ENCODE measurements at places on chromosomes 6 and 20.

GRCh38 chr6:16183187-16183664 is 54.3 kb downstream of the MYLIP start:
- no peak for DNase-seq

DNA sequence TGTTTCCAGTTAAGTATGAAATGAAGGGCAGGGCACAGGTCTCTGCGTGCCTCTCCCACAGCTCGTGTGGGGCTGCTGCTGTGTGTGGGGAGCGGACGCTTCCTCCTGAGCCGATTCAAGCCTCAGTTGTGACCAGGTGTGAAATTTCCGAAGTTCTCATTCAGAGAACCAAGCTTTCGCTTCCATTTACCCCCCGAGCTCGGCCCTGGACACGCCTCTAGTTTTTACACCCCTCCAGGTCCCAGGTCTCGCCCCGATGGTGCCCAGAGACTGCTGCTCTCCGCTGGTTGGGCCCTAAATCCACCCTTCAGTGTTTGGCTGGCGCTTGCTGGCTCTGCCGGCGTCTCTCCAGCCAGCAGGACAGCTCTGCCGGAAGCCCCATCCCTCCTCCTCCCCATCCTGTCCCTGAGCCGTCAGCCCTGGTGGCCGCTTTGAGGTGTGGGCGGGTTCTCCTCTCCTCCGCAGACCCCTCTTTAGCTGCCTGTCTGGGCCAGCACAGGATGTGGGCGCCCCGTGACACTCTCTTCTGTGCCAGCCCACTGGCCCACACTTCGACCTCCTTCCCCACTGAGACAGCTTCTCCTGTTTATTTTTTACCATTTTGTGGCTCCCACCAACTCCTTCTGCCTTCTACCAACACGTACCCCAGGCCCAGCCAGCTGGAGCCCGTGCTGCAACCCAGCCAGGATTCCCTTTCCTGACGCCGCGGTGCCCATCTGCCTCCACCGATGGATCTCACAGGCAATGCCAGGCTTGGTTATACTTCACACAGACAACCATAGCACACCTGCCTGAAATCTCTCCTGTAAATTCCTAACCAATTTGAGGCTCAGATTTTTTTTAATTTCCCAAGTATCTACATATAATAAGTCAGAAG is 142.8 kb downstream of the DLL1 start:
- no peak for DNase-seq

DNA sequence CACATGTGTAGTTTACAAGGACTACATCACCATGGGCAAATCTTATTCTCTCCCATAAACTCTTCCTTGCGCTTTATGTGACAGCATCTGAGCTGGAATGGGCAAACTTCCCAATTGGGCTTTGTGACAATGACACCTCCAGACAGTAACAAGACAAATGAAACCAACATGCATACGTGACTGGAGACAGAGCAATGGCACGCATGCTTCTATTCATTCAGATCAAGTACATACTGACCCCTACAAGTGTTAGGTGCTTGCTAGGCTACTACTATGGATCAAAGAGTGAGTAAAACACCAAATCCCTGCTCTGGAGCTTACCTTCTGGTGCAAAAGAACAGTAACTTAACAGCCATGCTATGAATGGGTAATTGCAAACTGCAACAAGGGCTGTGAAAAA is 394.9 kb downstream of the BTBD9 start:
- DNase-seq = no peak

DNA sequence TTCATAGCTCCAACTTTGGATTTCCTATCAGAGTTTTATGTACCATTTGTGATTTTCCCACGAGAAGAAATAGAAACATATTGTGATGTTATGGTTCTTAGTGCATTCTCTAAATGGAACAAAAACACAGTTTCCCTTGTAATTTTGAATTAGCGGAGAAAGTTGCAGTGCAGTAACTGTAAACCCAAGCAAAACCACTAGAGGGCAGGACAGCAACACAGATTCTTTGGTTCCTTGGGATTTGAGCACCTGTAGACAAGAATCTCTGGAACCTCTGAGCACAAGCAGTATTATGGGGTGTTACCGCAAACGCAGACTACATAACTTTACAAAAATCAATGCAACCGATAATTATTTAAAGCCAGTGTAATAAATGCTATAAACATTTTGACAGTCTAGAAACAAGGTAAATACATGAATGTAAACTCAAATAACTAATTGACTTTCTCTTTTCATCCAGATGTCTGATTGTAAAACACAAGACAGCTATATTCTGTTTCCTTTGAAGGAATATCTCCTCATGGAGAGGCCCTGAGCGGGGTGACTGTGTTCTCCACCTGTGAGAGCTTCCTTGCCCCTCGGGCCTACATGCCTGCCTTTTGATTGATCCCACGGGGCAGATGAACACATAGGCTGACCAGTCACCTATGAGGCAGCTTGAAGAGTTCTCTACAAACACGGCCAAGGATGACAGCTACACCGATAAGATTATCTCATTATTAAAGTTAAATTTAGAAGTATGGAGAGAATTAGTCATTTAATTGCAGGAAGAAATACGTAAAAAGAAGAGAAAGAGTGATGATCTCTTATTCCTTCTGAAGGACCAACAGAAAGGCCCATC is 67.5 kb upstream of the COL21A1 start:
- DNase-seq = no peak

- no peak for DNase-seq
These were observed at the start of gene SOX4 for GRCh38 chr6:21593412-21593926. Gene SOX4 (plus strand): TSS chr6:21593751. CDS start chr6:21594535, 784 bp downstream.

- no peak for DNase-seq
These were observed 31.9 kb downstream of the WDR27 start for GRCh38 chr6:169669889-169670288.

DNA sequence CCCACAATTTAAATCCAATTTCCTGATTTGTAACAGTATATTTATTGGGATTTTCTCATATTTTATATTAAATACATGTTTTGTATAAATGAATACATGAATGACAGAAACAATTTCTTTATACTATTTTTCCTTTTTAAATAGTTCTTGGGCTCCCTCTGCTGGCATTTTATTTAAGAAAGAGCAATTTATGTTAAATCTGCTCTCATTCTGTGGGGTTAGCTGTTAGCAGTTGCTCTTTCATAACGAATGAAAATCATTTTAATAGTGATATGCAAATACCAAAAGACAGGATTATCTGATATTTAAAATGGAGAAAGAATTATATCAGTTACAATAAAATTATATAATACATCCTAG is 118.3 kb downstream of the RALGAPA2 start:
- DNase-seq = no peak

DNA sequence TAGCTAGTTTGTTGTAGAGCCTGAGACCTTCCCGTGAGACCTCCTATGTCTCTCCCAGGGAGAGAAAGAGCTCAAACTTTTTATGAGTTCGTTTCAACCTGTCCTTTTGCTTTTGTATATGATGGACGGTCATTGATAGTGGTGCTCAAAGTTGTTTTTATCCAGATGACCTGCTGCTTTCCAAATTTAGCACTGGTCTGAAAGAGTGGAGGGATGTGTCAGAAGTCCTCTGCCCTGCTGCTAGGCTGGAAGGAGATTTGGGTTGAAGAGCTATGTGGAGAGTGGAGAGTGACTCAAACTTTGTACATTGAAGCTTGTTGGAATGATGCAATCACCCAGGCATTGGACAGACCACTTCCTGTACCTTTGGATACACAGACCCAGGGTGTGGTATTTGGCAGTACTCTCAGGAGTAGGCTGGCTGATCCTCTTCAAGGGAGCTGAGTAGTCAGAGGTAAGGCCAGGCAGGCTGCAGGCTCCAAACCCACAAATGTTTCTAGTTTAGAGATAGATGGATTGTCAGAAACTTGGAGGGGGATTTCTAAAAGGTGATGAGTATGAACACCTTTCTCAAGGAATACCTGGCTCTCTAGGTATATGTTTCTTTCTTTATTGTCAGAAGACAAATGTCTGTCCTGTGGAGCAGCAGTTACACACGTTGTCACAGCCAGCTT is 49.4 kb upstream of the RREB1 start:
- no peak for DNase-seq

- no peak for DNase-seq
These were observed 9.8 kb downstream of the MMUT start for GRCh38 chr6:49453221-49453620.

GRCh38 chr6:41957117-41957516 is 15.5 kb upstream of the CCND3 start:
- DNase-seq = no peak
